ENCODE measurements at places on chromosomes 3 and 15.

- DNase-seq: no peak
Observed at GRCh38 chr3:14451844-14452739, 49.7 kb downstream of the SLC6A6 start.

DNA sequence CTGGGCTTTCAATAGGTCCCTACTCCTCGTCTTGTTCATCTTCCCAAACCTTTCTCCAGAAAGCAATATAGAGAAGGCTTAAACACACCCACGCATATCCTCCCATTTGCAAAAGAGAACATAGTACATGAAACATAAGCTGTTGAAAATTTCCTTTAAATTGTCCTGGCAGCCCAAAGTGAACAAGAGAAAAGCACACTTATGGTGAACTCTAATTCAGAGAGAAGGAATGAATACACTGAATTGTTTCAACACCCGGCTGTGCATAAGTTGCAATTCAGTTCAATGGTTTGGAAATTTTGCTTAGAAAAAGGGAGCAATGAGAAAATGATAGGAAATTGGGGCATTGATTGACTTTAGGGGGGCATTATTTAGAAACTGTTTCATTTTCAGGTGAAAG, 202.6 kb downstream of the TIGIT start:
- DNase-seq: no peak

GRCh38 chr3:71926262-71926600, 141.3 kb upstream of the PROK2 start:
- no peak for DNase-seq

DNA sequence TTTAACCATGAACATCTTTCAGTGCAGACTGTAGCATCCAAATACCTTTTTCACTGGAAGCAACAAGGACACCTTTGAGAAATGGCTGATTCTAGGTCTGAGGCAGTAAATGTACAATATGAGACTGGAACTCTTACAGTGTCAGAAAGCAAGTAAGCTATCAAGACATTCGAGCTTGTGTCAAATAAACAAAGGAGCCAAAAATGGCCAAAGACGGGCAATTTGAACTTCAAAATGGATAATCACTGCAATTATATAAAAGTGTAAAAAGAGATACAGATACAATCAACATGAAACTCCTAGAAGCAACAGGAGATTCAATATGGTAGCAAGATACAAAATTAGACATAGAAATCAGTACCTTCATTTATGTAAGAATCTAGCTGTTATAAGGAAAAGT, 138.5 kb upstream of the CCDC54 start:
- no peak for DNase-seq

DNA sequence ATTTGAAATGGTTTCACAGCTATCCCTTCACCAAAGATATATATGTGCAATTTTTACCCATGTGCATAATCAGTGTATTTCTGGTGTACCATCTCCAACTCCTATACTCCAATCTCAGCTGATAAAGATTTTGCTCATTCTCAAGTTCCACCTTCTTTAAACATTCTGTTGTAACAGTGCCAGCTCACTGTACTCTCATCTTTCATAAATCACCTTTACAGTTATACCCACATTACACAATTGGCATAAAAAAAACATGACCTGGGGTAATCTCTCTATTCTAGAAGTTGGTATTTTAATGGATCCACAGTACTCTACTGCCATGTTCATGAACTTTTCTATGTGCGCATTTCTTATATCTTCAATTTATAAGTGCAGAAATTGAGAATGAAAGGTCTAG, 339.9 kb upstream of the DPH6 start:
- no peak for DNase-seq

DNA sequence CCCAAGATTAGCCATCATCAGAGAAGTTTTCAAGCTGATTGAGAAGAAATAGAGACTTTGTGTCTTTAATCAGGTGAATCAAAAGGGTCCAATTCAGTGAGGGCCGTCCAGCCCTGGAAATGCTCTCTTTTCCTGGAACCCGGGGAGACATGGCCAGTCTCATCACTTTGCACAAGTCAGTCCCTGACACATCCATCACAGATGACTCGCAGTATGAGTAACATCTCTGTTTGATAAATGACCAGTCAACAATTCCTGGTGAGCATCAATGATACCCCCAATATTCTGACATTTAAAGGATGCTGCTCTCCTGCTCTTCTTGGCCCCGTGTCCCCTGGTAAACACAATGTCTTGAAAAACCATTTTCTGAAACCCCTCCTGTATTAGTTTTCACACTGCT, 26.7 kb downstream of the C3orf20 start:
- no peak for DNase-seq

DNA sequence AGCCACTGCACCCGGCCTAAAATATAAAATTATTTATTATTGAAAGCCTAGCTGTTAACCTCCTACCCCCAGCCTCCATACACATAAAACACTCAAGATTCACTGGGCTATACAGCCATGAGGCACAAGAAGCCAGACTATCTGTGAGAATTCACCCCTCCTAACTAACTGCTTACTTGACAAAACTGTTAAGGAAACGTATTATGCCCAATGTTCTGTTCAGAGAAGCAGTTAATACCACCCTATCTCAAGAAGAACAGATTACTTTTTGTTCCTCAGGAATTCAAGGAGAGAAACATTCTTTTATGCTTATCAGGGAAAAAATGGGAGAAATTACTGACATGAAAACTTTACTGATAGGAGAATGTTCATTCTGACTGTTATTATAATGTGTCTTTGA, 144.1 kb downstream of the BBX start:
- no peak for DNase-seq

- DNase-seq: no peak
Observed at GRCh38 chr3:51381333-51381705, 3.8 kb upstream of the MANF start.

GRCh38 chr15:31487811-31488436, 161.3 kb downstream of the KLF13 start:
- DNase-seq: no peak

DNA sequence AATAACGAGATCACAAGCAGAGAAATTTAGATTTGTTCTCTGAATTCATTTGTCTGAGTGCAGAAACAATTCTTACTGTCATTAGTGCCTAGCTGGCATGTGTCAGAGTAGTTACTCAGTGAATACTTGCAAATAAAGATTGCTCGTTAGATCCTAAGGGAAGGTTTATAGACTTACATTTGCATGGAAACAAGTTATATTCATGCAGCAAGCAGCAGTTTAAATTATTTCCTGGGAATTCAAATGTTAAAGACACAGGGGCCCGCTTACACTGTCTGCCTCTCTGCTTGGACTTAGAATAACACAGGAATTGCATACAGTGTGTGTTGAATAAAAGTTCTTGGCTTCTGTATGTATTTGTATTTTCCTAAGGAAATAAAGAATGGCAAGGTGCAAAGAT, 680.6 kb upstream of the NECTIN3 start:
- no peak for DNase-seq

GRCh38 chr3:13046569-13047274, 26.5 kb downstream of the IQSEC1 start:
- DNase-seq: no peak

- no peak for DNase-seq
Observed at GRCh38 chr3:37093481-37093880, 80.9 kb downstream of the LRRFIP2 start.

DNA sequence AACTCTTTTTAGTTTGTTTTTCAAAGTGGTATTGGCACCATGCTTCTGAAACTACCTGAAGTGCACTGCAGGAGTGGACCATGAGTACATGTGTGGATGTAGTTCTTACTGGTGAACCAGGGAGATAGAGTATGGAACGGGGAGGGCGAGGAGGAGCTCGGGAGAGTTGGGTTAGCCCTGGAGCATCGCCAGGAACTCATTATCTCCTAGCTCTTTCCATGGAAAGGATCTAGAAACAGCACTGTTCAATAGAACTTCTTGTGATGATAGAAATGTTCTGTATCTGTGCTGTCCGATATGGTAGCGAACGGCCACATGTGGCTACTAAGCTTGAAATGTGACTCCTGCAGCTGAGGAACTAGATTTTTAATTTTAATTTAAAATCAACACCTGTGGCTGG, 47.3 kb downstream of the VGLL4 start:
- no peak for DNase-seq

GRCh38 chr15:91872356-91873137, 19.0 kb downstream of the SLCO3A1 start:
- DNase-seq: no peak

- DNase-seq: no peak
Observed at GRCh38 chr15:49978121-49978520, 140.9 kb downstream of the ATP8B4 start.

DNA sequence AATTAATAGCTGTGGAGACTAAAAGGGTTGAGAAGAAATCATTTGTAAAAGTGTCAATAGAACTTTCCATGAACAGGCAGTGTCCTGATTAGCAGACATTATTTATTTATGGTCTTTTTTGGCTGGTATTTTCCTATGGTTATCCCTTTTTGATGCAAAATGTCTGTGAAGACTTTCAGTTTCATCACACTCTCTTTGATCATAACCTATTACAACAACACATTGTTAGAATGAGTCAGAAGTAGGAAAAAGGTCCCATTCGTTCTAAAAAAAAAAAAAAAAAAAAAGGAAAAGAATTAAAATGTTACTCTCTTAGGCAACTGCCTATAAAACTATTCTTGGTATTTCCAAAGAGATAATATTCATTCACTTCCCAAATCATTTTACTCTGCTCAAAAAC, 62.1 kb downstream of the SLC49A4 start:
- DNase-seq: no peak

GRCh38 chr15:63469190-63469589, 35.2 kb upstream of the USP3 start:
- DNase-seq: no peak

DNA sequence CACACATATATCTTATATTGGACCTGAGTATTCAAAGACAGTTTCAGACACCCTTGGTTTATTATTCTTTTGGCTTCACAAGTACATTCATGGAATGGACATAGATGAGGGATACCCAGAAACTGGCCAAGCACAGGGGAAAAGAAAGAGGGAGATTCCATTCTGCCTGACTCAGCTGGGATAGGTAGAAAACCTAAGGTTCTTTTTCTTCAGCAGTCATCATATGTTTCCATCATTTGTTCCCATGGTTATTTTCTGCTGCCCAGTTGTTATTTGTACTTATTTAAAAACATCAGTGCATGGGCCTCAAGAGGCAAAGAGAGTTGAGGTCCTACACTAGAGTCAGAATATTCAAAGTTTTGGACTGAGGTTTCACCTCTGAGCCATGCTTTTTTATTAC, 91.8 kb downstream of the FILIP1L start:
- DNase-seq: no peak

DNA sequence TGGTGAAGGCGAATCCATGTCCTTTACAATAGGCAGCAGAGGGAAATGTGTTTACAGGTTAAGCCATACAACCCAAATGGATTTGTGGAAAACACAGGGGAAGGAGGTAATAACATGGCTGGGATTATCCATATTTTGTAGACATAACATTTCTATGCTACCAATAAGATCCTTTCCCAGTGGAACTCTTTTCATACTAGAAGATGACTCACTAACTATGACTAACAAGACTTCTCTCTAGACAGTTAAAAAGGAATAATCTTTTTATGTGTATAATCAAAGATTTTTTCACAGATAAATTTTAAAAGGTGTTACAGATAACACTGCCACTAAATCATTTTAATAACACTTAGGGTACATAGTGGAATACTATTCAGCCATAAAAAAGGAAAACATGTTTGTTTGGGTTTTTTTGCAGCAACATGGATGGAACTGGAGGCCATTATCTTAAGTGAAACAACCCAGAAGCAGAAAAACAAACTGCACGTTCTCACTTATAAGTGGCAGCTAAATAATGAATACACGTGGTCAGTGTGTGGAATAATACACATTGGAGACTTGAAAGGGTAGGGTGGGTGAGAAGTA, 39.6 kb downstream of the VPS13C start:
- no peak for DNase-seq

- DNase-seq: no peak
Observed at GRCh38 chr3:15875016-15875689, 77.4 kb upstream of the ANKRD28 start.

DNA sequence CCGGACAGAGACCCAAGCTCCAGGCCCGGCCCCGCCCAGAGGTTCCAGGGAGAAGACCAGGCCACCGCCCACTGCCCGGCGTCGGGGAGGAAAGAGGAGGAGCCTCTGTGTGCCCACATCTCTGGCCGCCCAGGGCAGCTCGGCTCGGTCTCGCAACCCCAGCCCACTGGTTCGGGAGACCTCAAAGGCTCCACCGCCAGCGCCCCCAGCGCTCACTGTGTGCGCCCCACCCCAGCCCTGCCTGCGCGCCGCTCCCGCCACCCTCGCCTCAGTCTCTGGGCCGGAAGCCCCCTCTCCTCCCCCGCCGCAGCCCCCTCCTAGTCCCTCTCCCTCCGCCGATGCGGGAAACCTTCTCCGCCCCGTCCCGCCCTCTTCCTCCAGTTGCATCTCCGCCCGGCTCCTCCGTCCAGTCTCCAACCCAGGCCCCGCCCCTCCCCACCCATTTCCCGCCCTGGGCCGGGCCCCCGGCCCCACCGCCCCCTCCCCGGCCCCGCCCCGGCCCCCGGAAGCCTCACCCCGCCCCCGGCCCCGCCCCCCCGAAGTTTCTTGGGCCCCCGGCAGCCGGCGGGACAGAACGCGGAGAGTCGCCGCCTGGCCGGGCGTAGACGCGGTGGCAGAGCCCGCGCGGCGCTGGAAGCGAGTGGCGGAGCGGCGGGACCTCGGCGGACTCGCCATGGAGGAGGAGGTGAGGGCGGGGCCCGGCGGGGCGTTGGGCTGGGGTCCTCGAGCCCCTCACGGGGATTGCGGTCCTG, at the start of gene PLEKHO2:
Gene PLEKHO2, plus strand, starts transcription at position 572 of the 752 bp plus-strand sequence. Its CDS starts 102 bp downstream, at position 674.
- peak; percentile 88 for DNase-seq

DNA sequence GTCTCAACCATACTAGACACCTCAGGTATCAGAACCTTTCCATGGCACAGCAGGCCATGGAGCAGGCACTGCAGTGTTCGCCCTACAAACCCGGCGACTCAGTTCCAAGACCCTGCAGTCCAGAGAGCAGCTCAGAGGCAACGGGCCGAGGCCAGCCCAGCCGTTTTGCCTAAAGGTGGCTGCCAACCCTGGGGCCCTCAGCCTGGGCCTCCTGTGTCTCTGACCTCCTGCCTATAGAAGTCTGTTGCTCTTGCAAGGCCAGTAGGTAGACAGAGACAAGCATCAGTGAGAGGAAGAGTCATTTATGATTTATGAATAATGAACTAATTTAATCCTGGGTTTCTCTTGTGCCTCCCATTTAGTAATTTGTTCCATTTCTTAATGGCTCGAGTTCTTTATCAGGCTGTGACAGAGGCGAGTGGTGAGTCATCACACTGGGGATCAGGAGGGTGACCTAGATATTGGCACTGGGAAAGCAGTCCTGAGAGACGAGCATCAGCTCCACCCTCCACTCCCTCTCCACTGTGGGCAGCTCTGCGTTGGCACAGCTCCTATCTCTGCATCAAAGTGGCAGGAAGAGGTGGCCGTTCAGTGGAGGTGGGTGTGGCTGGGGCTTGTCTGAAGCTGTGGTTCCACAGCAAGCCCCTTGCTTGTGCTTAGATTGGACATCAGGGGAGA, 79.8 kb downstream of the ABHD5 start:
- DNase-seq: no peak

DNA sequence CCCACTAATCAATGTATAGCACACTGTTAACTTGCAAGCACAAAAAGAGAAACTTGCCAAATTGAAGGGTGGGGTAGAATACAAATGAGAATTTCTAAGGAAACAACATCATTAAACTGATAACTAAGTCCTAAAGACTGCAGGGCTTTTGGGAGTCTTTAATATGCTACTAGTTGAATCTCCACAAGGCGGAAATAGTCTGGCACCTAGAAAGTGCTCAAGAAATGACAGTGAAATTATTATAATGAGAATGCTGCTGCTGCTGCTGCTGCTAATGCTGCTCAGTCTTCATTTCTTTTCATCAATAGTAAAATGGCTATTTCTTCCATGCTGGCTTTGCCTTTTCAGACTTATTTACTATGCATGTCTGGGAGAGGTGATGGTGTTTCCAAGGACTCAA, 91.8 kb downstream of the BTD start:
- DNase-seq: no peak

Data from stimulated activated CD4-positive, alpha-beta T cell treated with anti-CD3 and anti-CD28 coated beads, Interleukin-1b, Interleukin-23, amount 100 ng/mL, for 24 hours (primary cell).